ENCODE measurements at places on chromosomes 3 and 15.

DNA sequence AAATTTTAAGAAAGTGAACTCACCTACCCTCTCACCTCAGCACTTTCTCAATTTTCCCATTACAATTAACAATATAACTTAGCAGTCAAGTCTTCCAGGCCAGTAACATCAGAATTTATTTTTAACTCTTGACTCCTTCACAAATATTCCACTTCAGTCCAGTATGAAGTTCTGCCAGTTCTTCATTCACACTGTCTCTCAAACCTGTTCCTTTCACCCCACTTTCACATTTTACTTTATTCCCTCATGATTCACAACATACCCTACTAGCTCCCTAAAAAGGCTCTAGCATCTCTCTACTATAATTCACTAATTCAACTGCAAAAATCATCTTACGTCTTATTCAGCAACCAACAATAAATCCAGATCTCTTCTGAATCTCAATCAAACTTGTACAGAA, 3.8 kb downstream of the GSK3B start:
- DNase-seq, result no peak

- DNase-seq, result no peak
Observed at GRCh38 chr15:66565141-66565641, 607 bp downstream of the LCTL start.

DNA sequence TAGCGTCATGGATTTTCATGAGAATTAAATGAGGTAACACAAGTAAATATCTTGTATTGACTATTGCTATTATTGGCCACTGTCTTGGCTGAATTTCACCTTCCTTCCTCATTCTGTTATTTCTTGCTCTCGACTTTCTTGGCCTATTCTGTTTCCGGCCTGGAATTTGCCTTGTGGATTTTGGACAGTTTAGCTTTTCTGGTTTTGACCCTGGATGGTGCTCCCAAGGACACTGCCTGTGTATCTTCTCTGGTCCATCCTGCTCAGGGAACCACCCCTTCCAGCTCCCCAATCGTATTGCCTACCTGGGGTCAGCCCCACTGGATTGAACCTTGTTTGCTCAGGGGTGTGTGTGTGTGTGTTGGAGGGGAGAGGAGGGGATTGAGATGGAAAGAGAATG, 376.2 kb upstream of the C2CD4B start:
- DNase-seq, result no peak

DNA sequence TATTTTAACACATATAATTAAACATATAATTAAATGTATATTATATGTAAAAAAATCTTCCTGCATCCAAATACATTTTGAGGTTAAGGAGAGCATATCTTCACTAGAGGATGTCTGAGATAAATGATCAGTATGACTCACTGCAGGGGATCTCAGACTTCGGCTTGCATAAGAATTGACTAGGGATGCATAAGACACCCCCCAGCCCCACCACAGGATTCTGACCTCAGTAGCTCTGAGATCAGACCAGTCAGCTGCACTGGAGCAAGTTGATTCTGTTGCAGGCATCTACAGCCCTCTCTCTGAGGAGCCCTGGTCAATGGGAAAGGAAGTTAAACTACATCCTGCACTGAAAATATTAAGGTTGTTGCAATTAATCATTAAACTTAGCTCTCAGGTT, 29.0 kb upstream of the TBC1D21 start:
- no peak for DNase-seq

- DNase-seq, result no peak
Observed at GRCh38 chr15:32747921-32748342, 30.1 kb downstream of the GREM1 start.

GRCh38 chr3:169147238-169148008, 516.1 kb downstream of the MECOM start:
- no peak for DNase-seq

- no peak for DNase-seq
Observed at GRCh38 chr3:90011596-90011995, 904.2 kb downstream of the EPHA3 start.

GRCh38 chr3:41464401-41464800, 265.1 kb downstream of the CTNNB1 start:
- DNase-seq, result no peak

GRCh38 chr15:91784973-91785709, 68.4 kb upstream of the SLCO3A1 start:
- no peak for DNase-seq

DNA sequence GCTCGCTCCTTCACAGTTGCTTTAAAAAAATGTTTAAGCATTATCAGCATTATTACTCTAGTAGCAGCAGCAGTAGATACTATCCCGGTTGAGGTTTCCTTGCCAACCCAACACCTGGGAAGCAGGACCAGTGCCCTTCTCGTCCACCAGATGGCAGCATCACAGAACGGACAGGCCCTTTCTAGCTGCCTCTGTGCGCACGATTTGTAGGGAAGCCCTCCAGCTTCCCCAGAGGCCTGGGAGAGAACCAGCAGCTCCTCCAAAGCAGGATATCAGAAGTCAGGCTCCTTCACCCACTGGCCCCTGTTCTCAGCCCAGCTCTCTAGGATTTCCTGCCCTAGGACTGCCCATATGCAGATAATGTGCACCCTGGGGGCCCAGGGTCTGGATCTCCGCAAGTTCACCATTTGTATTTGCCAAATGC, 16.8 kb upstream of the ESYT3 start:
- DNase-seq, result peak; percentile 85

DNA sequence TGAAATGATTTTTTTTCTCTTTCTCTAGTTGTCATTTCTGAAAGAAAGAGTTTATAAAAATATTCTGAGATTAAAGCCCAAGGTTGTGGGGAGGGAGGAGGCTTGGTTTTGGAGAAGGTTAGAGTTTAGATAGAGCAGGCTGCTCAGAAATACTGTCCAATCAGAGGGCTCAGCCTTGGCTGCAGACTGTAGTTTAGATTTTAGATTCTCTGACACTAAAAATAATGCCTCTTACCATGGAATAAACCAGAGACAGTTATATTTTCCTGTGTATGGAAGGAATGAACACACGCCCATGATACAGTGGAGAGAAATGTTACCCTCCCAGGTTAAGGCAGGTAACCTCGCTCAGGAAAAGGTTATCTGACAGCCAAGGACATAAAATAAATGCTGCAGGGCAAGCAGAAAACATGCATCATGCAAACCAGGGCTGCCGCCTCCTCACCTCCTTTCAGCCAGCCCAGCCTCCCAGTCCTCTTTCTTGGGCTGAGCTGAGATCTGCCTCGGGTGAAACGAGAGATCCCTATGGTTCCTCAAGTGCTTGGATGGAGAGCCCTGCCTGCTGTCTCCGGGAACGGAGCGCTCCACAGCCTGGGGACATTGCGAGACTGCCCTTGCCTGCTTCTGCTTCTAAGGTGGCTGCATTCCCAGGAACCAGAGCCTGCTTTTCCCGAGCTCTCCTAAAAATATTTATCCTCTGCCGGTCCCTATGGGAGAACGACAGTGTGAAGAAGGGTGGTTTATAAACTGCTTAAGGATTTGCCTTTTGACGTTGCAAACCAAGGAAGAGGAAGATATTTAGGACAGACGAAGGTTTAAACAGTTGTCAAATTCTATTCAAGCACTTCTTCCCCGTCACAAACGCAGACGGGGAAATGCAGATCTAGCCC, 848 bp downstream of the NCEH1 start:
- DNase-seq, result no peak

DNA sequence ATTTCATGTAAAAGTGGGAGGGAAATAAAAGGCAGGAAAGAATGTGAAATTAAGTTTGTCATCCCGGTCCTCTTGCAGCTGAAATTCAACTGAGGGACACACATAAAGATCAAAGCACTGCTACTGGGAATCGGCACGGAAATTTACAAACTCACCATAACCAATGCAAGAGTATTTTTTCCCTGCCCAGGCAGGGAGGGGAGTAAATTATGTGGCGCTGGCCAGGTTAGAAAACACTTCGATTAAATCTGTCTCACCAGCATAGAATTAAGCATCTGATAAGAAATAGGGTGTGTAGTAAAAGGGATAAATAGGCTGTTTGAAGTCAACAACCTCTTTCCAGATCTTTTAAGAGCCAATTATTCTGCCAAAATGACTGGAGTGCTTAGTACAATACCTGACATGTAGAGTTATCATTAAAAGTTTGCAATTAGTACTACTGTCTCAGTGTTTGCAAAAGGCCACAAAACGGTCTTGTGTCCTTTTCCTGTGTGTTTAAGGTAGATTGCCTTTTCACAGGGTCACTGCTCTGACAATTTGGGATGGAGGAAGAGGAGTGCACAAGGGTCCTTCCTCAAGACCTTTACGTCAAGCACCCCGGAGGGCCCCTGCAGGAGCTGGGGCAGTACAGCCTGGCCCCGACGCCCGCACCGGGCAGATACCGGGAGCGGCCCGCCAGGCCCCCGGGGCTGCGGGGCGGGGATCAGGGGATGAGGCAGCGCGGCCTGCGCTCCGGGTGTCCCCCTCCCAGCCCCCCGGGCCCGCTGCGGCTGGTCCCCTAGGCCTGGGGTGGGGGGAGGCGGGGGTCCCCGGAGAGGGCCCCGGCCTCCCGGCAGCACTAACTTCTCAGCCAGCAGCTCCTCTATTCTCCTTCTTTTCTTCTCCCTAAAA, 651 bp downstream of the UBA3 start:
- DNase-seq, result no peak

GRCh38 chr3:187088701-187089100, 50.6 kb downstream of the RPL39L start:
- DNase-seq, result no peak

GRCh38 chr3:195873281-195873887, 35.0 kb downstream of the TNK2 start:
- DNase-seq, result no peak

DNA sequence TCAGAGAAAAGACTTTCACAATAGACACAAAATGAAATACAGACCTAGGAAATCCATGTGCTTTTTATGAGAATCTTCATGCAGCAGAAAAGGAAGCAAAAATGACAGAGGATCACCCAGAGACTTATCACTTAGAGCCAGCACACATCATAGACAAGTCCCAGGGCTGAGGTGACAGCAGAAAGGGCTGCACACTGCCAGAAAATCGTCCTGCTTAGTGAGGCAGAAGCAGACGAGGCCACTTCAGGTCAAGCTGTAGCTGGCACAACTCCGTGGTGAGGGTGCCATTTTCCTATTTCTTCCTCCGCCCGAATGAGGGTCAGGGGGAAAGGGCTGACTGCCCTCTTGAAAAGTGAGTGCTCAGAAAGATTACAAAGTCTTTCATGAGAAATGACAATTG, 95.9 kb upstream of the TNIK start:
- DNase-seq, result no peak

- no peak for DNase-seq
Observed at GRCh38 chr3:139655909-139656595, 21.7 kb downstream of the NMNAT3 start.

GRCh38 chr3:149596134-149596770, 61.6 kb downstream of the WWTR1 start:
- no peak for DNase-seq

- DNase-seq, result no peak
Observed at GRCh38 chr3:107910713-107911259, 180.0 kb downstream of the CD47 start.

DNA sequence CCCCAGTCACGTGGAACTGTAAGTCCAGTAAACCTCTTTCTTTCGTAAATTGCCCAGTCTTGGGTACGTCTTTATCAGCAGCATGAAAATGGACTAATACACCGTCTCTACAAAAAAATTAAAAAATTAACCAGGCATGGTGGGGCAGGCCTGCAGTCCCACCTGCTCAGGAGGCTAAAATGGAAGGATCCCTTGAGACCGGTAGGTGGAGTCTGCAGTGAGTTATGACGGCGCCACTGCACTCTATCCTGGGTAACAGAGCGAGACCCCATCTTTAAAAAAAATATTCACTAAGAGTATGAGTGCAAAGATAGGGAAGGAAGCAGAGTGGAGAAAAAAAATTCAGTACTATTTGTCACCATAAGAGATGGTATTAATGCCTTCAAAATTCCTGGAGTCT, 25.6 kb downstream of the SEC11A start:
- no peak for DNase-seq

- no peak for DNase-seq
Observed at GRCh38 chr15:91192690-91193377, 92.8 kb downstream of the SV2B start.

DNA sequence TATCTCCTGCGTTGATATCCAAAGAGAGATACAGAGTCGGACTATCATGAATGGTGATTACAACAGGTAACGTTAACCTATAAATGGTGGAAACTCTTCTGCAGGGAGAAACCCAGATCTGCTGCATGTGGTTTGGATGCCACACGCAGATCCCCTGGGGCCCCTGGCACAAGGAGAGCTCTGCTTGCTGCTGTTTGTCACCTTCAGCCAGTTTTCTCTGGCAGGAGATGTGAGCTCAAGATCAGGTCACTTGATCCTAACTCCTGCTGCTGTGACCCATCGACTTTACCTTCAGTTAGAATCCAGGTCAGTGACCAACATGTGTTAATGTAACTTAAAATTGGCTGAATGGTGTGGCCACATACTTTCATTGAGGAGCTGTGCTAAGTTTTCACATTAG, 23.8 kb upstream of the GPR171 start:
- no peak for DNase-seq

DNA sequence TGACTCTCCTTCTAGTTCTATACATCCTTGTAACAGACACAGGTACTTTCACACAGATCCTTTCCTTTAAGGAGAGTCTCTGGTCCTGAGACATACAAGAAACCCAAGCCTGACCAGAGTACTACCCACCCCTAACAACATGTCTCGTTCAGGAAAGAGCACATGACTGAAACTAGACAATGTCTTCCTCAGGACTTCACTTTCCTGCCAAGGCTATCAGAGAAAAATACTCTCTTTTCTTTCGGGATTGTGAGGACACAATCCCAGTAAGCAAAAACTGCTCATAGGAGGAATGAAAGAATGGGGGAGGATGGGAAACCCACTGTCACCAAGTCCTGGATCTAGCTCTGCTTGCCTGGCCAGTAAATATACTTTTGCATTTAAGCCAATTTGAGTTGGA, 11.5 kb upstream of the ANKRD28 start:
- DNase-seq, result no peak

DNA sequence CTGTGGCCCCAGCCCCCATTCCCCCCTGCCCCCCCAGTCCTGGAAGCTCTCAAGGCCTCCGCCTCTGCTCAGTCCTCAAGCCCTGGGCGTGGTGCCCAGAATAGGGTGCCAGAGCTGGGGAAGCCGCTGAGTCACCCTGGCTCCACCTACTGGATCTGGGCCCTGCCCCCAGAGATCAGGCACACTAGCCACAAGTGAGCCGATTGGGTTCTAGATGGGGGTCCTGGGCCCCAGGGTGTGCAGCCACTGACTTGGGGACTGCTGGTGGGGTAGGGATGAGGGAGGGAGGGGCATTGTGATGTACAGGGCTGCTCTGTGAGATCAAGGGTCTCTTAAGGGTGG, 5.7 kb downstream of the EIF4G1 start:
- peak; percentile 87 for DNase-seq

- peak; percentile 25 for DNase-seq
Observed at GRCh38 chr3:51434746-51435327, 43.8 kb downstream of the RBM15B start.

Measured in NCI-H1694 (cell line).